ENCODE measurements at places on chromosomes 6 and 20.

- no peak for DNase-seq
These were observed 58.6 kb upstream of the ZNF217 start for GRCh38 chr20:53652090-53652858.

DNA sequence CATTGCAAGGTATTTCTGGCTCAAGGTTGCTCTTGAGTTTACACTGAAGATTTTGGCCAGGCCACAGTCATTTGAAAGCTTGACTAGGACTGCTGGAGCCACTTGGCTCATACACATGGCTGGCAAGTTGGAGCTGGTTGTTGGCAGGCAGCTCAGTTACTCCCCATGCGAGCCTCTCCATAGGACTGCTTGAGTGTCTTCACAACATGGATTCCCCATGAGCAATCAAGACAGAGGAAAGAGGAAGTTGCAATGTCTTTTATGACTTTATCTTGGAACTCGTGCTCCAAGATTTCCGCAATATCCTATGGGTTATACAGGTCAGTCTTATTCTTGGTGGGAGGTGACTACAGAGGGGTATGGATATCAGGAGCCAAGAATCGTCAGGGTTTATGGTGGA, 1.4 kb upstream of the MANBAL start:
- no peak for DNase-seq

DNA sequence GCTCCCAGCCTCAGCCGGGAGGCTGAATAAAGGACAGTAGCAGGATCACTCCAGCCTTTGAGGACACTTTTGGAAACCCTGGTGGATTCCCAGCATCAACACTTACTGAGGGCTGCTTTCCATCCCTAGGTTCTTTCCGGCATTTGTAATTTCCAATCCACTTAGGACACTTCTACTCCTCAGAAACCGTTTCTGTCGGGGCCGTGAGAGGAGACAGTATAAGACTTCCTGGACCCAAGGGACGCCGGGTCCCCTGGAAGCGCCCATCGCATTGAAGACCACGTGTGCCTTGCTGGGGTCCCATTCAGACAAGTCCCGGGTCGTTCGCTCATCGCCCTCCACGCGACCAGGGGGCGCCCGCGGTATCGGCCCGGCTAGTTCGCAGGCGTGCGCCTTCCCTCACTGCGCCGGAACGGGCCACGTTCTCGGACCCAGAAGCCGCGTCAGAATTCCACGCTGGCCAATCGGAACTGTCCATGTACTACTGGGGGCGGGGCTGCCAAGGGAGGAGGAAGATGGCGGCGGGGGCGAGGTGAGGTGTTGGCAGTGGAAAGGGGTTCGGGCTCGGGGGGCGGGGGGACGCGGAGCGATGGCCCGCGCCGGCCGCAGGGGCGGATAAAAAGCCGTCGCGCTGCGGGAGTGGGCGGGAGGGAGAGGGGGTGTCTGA, at the start of gene NUS1:
NUS1 (plus strand) TSS at position 479 of the 667 bp plus-strand sequence. CDS start 202 bp downstream, outside the sequence.
- DNase-seq, result no peak

- no peak for DNase-seq
These were observed 2.9 kb downstream of the RAB32 start for GRCh38 chr6:146546443-146547043.

GRCh38 chr6:138450445-138450844, 46.4 kb downstream of the HEBP2 start:
- DNase-seq, result no peak

DNA sequence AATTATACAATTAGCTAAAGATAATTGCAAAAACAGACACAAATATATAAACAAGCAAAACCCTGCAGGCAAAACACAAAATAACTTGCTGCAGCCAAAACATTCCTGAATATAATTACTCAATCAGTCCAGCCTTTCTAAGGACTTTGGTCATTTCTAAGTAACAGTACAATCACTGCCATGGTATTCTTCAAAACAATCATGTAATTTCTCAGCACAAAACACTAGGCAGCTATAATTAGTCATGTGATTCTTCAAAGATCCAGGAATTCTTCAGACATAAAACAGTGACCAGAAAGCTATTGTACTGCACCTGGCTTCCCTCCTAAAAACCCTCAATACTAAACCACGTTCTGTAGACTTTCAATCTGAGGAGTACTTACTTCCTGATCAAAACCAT, 881.1 kb downstream of the EPHA7 start:
- DNase-seq, result no peak

DNA sequence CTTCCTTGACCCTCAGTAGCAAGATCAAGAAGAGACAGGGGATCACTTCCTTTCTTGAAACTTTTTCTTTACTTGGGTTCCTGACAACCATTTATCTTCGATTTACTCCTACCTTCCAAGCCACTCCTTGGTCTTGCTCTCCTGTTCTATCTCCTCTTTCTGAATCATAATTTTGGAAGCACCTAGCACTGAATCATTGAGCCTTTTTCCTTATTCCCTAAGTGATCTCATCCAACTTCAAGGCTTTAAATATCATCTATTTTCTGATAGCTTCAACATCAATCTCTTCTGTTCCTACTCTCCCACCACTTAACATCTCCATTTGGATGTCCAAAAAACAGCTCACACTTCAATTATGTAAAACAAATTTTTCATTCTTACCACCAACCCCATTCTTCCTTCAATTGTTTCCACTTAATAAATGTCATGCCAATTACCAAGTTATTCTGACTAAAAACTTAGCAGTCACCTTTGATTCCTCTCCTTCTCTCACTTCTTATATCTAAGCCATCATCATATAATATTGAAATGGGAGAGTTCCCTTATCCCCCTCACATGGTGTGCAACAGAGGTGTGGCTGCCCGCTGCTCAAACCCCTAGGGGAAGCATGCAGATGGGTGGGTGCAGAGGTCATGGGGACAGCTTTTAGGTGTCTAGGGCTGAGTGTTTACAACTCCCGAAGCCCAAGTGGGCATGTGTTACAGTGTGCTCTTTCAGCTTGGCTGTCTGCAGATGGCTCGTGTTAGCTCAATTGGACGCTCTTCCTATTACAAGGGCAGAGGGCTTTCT, 23.4 kb upstream of the TRDN start:
- DNase-seq, result no peak

DNA sequence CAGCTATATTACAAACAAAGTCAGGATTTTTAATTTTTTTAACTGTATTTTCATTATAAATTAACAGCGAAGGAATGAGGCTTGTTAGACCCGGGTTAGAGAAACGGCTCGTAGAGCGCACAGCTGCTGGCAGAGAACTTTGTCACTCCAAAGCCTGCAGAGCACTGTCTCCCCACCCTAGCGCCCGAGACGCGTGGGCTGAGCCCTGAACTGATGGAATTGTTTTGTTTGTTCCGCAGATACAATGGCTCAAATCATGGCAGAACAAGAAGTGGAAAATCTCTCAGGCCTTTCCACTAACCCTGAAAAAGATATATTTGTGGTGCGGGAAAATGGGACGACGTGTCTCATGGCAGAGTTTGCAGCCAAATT, 810 bp downstream of the LAMP5 start:
- DNase-seq, result no peak

- no peak for DNase-seq
These were observed 133.7 kb upstream of the STMND1 start for GRCh38 chr6:16968101-16968500.
